CD4-positive, alpha-beta T cell treated with Interleukin-1 beta for 1 hour (primary cell): ENCODE measurements at places on chromosomes 1 and 21.

DNA sequence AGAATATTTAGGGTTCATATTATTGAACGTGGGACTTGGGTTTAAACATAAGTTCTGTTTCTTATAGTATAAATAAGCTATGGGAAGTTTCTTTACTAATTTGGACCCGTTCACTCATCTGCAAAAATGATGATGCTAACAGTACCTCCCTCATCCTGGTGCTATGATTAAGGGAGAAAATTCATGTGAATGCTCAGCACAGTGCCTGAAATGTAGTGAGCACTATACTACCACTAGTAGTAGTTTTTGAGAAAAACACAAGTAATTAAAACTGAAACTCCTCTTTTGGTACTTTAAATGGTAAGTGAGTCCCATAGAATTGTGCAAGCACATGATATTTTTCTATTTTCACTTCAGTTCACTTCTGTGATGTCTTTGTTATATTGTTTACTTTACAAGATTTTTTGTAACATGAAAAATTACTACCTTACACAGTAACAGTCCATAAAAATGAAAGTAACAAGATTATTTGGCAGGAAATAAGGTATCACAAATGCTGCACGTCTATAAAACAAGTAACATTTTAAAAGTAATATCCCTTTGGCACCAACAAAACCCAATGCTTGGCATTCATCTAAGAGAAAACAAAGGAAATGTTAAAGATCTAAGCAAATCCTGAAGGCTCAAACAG, 11.3 kb upstream of the PTPRC start:
- no peak for DNase-seq

DNA sequence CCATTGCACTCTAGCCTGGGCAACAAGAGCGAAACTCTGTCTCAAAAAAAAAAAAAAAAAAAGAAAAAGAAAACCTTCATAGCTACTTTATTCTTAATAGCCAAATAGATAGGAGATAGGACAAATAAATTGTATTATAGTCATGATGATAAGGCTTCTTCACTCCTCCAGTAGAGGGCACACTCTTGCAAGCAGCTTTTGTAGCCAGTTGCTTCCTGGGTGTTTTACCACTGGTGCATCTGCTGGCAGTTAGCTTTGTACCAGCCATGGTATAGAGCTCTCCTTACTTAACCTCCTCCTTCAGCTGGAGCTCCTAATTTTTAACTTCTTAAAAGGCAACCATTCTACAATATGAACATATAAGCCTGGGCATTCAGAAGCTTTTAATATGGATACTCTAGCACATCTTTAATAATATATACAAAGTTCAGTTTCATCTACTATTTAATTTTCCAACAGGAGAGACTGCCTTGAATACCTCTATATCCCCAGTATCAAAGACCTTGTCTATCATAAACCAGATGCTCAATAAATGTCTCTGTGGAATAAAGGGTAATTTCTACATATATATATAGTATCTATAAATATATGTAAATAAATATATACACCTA, 35.8 kb downstream of the EVI5 start:
- DNase-seq: peak; percentile 51

DNA sequence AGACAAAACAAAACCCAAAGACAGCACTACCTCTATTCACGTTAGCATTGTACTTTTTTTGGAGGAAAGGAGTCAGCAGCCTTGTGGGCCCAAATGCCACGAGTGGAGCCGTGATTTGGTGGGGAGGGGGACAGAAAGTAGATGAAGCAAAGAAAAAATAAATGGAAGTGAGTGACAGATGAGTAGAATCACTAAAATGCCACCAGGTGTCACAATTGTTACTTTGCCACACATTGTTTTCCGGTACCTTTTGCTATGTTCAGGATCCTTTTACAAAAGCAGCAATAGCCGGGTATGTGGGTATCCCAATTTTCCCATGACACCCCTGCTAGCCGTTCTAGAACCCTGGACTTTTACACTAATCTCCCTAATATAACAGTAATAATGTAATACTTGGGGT, 85.0 kb upstream of the AK4 start:
- no peak for DNase-seq

DNA sequence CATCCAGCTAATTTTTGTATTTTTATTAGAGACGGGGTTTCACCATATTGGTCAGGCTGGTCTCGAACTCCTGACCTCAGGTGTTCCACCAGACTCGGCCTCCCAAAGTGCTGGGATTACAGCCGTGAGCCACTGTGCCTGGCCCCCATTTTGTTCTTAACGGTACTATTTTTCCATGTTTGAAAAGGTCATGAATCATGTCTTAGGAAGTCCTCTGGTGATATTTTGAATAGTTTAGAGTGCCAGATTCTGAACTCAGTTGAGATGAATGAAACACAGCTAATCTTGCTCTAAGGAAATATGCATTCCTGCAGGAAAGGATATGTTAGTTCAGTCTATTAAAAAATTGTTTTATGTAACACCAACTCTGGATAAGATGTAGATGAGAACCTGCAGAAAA, 62.6 kb upstream of the ATP2B4 start:
- no peak for DNase-seq
